ENCODE measurements at places on chromosomes 2 and 18.

DNA sequence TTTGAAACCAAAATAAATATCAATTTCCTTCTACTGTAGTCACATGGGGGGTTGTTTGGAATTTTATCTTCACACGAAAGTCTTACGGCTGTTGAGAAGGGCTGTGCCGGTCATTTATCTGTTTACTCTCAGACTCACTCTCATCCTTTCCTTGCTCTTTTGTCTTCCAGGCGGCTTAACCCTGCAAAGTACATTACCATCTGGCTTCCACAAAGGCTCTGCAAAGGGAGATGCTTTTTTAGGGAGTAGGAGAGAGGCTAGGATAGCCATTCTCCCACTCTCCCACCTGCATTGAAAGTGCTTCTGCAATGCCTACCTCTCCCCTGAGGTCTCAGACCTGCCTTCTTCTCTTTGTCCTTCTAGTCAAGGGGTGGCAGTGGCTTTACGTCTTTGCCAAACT lies 247.6 kb downstream of the MEIS1 start:
- DNase-seq, result no peak

- no peak for DNase-seq
These were observed 1326.0 kb upstream of the ZEB2 start for GRCh38 chr2:145845923-145846322.

DNA sequence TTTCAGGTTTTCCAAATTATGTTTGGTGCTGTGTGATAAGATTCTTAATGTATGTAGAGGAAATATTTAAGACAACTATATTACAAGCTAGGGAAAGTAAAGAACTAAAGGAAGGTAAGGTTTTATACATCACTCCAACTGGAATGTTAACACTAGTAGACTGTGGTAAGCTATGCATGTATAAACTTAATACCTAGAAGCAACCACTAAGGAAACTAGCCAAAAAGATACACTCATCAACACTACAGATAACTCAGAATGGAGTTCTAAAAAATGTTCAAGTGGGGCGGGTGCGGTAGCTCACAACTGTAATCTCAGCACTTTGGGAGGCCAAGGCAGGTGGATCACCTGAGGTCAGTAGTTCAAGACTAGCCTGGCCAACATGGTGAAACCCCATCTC lies 37.8 kb upstream of the MALL start:
- DNase-seq, result no peak

DNA sequence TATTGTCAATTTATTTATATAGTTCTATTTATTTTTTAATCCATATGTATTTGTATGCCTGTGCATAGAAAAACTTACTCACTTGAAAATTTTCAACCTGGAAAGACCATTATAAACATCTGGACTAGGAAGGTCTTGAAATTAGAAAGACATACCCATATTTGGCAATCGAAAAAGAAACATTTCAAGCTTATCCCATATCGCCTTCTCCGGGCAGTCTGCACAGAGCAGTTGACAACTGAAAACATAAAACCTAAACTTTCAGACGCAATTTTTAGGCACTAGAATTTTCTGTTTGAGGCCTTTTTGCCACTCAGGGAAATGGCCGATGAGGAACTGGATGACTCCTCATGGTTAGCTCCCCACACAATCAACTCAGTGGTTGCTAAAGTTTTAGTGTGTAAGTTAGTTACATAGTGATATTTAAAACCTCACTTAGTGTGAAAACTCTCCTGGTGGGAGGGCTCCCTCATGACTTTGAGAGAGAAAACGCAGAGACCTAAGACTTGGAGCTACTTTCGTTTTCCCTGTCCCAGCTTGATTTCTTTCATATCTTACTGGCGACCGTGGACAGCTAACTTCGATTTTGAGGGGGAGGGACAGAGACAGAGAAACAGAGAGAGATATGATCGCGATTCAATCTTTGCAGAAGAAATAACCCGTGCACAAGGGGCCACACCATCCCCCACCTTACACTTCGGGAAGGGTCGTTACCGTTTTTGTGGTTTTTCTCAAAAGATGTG lies 3.2 kb upstream of the HOXD12 start:
- DNase-seq, result no peak

- DNase-seq, result no peak
These were observed 118.1 kb upstream of the SLC39A10 start for GRCh38 chr2:195538937-195539336.

DNA sequence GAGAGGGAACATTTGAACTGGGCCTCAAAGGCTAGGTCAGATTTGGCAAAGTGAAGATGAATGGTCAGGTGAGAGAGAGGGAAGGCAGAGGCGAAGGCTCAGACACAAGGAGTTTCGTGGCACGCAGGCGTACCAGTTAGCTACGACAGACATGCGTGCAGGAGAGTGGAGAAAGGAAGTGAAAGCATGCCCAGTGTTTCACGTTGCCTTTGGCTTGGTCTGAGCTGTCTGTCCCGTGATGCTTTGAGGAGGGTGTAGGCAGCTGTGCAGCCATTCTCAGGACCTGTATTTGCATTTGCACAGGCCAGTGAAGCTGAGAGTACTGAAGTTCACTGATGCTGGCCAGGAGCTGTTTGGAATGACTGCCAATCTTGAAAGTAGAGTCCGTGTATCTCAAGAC lies 69.5 kb downstream of the HNRNPLL start:
- no peak for DNase-seq

GRCh38 chr2:53609551-53609950 lies 158.1 kb upstream of the CHAC2 start:
- no peak for DNase-seq

DNA sequence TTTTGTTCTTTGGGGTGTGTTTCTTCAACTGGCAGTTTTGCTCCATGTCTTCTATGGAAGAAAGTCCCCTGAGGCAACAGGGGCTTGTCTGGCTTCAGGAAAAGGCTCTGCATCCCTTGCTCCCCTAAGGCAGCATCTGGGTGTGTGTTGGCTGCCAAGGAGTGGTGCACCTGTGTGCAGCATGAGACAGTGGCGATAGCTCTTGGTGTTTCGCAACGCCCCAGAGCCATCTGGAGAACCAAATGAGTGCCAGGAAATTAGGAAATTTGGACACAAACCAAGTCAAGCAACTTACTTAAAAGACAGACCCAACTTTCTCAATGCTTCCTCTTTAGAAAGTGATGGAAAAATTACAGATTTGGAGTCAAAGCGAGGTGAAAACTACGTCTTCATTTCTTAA lies 1044.4 kb upstream of the CNTNAP5 start:
- no peak for DNase-seq

GRCh38 chr2:111897630-111897923 lies 830 bp upstream of the MERTK start:
- DNase-seq, result no peak

GRCh38 chr18:78207942-78208341 lies 771.7 kb upstream of the SALL3 start:
- no peak for DNase-seq

- DNase-seq, result no peak
These were observed 23.5 kb downstream of the MAL start for GRCh38 chr2:95048825-95049682.

GRCh38 chr2:162069267-162069903 lies 4.6 kb downstream of the DPP4 start:
- no peak for DNase-seq

- no peak for DNase-seq
These were observed 65.9 kb upstream of the WIPF1 start for GRCh38 chr2:174663550-174663949.

DNA sequence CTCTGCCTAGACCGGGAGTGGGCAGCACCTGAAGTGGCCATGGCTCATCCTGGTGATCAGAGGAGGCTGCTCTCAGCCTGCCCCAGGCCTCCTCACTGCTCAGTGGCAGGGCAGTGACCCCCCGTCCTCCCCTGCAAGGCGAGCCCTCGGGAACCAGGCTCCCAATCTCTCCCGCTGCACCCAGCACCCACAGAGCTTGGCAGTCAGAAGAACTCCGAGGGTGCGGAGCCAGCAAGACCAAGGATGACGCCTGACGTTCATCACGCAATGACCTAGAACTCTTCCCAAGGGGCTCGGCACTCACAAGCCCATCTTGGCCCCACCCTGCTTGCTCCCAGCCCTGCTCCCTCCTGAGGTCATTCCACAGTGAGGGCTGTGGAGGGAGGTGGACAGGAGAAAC lies 189.8 kb upstream of the SALL3 start:
- no peak for DNase-seq

DNA sequence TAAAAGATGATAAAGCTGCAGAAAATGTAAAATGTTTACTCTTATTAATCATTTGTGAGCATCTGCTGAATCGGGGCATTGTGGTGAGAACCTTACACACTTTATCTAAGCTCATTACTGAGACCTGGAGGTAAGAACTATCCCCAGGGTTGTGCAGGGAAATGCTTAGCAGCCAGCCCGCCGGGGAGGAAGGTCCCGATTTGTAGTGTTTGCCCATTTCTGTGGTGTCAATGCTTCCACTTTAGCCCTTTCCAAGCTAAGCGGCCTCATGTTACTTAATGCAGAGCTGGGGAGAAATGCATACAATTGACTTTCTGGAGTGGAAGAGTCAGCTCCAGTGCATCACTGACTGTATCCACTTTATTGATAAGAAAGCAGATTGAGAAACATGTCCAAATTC lies 20.8 kb upstream of the KCNK3 start:
- no peak for DNase-seq
